HL-60 (cell line): ENCODE measurements at places on chromosomes 11 and 22.
A peak's percentile ranks its signal among the peaks of the same experiment; 100 is the strongest.

GRCh38 chr11:105524286-105524685, 85.6 kb upstream of the GRIA4 start:
- no peak for DNase-seq

- DNase-seq: peak; percentile 79
Measured at GRCh38 chr11:58900479-58901420, 38.5 kb upstream of the GLYATL1 start.

- no peak for DNase-seq
Measured at GRCh38 chr11:95788921-95789505, 569 bp downstream of the FAM76B start.

GRCh38 chr22:22909605-22910271, 22.1 kb downstream of the IGLL5 start:
- no peak for DNase-seq

GRCh38 chr11:128956401-128957201, 13.9 kb upstream of the TP53AIP1 start:
- peak; percentile 14 for DNase-seq

GRCh38 chr11:4863876-4864275, 14.9 kb upstream of the OR51S1 start:
- no peak for DNase-seq

- no peak for DNase-seq
Measured at GRCh38 chr11:73338279-73338678, 30.2 kb downstream of the ARHGEF17 start.

GRCh38 chr22:45102896-45103420, 60.8 kb upstream of the NUP50 start:
- peak; percentile 66 for DNase-seq

- DNase-seq: no peak
Measured at GRCh38 chr11:68503792-68504191, 43.2 kb downstream of the PPP6R3 start.

DNA sequence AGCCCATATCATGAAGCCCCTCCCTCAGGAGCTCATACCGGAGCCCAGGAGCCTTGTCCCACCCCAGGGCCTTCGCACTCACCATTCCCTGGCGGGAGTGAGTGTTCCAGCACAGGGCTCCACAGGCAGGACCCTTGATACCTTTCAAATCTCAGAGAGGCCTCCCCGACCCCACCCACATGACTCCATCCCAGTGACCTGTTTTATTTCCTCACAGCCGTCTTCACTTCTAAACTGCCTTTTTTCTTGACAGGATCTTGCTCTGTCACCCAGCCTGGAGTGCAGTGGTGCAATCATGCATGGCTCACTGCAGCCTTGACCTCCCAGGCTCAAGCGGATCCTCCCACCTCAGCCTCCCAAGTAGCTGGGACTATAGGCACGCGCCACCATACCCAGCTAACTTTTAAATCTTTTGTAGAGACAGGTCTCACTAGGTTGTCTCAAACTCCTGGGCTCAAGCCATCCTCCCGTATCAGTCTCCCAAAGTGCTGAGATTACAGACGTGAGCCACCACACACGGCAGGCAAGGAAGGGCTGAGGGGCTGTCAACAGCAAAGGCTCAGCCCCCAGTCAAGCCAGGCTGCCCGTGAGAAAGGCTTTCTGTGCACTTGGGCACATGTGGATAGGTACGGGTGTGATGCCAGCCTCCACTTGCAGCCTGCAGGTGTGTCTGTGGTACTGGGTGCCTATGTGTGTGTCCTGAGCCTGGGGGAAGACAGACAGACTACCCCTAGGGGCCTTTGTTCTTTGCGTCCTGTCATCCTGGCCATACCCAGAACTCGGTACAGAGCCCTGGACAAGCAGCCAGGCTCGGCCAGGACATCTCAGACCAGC, 9.3 kb downstream of the RPL3 start:
- DNase-seq: no peak

DNA sequence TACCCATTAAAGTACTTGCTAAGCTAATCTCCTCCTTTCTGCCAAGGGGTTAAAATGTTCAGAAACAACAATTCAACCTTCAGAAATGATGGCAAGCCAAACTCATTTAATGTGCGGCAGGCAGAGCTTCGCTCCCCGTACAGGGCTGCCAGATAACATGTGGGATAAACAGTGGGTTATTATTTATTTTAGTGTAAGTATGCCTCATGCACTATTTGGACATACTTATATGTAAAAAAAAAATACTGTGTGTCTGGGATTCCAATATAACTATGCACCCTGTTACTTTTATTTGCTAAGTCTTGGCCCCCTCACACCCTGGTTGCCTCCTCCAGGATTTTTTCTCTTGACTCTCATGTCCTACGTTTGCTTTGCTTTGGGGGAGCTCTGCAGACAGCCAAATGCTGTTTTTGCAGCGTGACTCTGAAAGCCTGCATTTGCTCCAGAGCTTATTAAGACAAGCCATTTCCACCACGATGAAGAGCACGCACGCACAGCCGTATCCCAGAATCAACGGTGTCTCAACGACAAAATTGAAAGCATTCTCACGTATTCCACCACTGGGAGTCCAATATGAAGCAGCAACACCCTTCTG, 86.5 kb upstream of the SHANK2 start:
- no peak for DNase-seq

DNA sequence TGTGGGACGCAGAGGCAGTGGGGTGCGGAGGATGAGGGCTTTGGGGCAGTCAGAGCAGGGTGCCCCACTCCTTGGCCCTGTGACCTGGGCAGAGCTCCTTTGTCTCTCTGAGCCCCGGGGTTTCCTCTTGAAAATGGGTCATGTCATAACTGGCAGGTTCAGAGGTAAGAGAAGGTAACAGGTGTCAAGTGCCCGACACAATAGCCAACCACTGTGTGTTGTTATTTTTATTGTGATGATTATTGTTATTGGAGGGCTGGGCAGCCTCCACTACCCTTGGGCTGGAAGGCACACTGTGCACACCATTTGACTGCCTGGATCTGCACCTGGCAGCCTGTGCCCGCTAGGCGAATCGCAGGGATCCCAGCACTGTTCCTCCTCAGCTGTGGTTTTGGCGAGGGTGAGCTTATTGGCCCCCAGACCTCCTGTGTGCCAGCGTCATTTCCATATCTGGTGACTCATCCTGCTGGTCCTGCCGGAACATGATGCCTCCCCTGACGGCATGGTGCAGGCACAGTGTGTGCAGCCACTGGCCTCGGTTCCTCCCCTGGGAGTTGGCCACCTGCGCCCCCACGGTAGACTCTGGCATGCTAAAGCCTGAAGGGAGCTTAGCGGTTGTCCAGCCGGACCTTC, 15.4 kb upstream of the SOX10 start:
- DNase-seq: peak; percentile 35

DNA sequence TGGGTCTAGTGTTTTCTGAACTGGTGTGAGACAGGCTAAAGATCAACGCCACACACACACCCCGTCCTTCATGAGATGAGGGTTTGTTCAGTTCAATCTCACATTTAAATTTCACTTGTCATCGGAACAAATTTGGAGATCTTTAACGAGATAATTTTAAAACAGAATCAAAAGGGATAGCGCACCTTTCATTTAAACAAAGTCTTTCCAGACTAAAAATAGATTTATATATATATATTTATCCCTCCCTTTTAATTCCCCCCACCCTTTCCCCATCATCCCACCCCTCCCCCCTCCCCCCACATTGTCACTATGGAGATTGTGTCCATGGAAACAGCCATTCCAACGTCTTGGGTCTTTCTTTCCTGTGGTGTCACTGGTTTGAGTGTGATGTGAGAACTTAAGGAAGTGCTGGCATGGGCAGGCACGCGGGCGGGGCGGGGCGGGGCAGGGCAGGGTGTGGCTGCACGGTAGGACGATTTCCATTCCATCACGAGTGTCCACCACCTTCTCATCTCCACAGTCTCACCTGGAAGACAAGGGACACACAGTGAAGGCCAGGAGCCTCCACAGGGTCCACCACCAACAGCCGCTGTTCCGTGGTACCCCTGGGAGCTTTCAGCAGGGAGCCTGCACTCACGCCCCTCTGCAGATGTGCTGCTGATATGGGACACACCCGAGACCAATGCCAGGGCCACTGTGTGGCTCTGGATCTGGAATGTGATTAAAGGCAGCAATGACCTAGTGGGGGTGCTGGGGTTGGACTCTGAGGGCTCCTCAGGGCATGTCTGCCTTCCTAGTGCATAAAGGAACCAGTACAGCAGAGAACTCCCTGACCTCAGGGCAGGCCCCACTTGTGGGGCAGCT, 30.5 kb upstream of the CYP2D6 start:
- DNase-seq: no peak

DNA sequence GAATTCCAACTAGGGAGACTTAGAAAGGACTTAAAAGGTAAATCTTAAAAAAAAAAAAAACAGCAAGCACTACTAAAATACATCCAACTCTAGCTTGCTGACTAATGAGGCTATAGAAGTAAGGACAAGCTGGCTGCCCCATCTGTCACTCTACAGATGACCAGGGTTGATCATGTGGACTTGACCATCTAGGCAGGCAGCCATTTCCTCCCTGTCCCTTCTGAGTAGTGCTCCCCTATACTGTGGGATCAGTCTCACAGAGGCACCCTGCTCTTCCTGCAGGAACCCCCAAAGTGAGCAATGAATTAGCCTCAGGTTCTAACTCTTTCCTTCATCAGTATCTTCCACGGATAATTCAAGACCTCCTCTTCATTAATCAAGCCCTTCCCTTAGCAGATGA, 12.3 kb downstream of the SLC1A2 start:
- DNase-seq: no peak

- DNase-seq: no peak
Measured at GRCh38 chr11:63687845-63688244, 6.5 kb downstream of the RTN3 start.

- DNase-seq: no peak
Measured at GRCh38 chr22:38465673-38466490, 2.0 kb upstream of the KDELR3 start.

- DNase-seq: no peak
Measured at GRCh38 chr22:36881504-36882245, 20.9 kb downstream of the NCF4 start.

- no peak for DNase-seq
Measured at GRCh38 chr11:104870910-104871309, 27.4 kb downstream of the CASP12 start.

DNA sequence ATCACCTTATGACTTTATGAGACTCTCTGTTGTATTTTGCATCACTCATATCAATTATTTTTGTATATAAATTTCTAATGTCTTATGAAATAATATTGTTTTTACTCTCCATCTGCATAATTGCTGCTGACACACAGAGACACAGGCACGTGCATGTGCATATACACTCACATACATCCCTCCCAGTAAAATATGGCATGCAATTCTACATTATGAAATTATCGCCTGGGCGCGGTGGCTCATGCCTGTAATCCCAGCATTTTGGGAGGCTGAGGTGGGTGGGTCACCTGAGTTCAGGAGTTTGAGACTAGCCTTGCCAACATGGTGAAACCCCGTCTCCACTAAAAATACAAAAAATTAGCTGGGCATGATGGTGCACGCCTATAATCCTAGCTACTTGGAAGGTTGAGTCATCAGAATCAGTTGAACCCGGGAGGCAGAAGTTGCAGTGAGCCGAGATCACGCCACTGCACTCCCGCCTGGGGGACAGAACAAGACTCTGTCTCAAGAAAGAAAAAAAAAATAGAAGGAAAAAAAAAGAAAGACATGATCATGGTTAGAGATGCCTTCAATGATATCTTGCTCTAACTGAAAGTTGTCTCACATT, 96.7 kb upstream of the LUZP2 start:
- no peak for DNase-seq

- DNase-seq: no peak
Measured at GRCh38 chr11:26865703-26866102, 128.2 kb upstream of the FIBIN start.
